ENCODE measurements at places on chromosomes 5 and 9. TPM values are rescaled to one million over a fixed set of nuclear protein-coding genes. Genes with fewer than 3 reads are reported as not detected.

Gene POLR3G
- total RNA-seq = 2.7 TPM

Gene IRGM
- total RNA-seq = not detected

Gene GARIN3
- not detected for total RNA-seq

Gene ZMAT2
- total RNA-seq = 37.4 TPM

Gene PRLR
- total RNA-seq = 1.9 TPM

Gene GPR151
- total RNA-seq = not detected

Gene ARSI
- total RNA-seq = 23.5 TPM

Gene MEGF9
- 64.2 TPM for total RNA-seq

Gene STPG3
- not detected for total RNA-seq

Gene ITGA2
- 26.3 TPM for total RNA-seq

Gene IRX1
- total RNA-seq = 13.0 TPM

Gene SLC6A3
- 2.7 TPM for total RNA-seq

Gene CKMT2
- total RNA-seq = 32.4 TPM

Gene MED7
- 25.3 TPM for total RNA-seq

Gene OLFML2A
- total RNA-seq = 62.5 TPM

Gene GABRG2
- total RNA-seq = 19.2 TPM

Gene NRARP
- total RNA-seq = 23.3 TPM

Gene GPR150
- total RNA-seq = not detected

Gene C9orf153
- 1.2 TPM for total RNA-seq

Gene PCDHAC1
- 7.6 TPM for total RNA-seq

Gene HTR1A
- total RNA-seq = not detected

Gene PPP3R2
- total RNA-seq = 0.82 TPM

Gene LOX
- total RNA-seq = 85.4 TPM

Gene CARD6
- 2.3 TPM for total RNA-seq

Gene WNT8A
- not detected for total RNA-seq

Gene RELL2
- total RNA-seq = 4.0 TPM

Gene G3BP1
- total RNA-seq = 137 TPM

Gene CEL
- 0.77 TPM for total RNA-seq

Gene RAPGEF6
- total RNA-seq = 72.6 TPM

Gene ANKDD1B
- 1.4 TPM for total RNA-seq

Gene IFNA1
- not detected for total RNA-seq

Data from camera-type eye (tissue), 1 donor.